Activated T-cell treated with anti-CD3 and anti-CD28 coated beads, Interleukin-2, amount 50 U/mL, for 4 hours (primary cell): ENCODE measurements at places on chromosomes 5 and 9.

DNA sequence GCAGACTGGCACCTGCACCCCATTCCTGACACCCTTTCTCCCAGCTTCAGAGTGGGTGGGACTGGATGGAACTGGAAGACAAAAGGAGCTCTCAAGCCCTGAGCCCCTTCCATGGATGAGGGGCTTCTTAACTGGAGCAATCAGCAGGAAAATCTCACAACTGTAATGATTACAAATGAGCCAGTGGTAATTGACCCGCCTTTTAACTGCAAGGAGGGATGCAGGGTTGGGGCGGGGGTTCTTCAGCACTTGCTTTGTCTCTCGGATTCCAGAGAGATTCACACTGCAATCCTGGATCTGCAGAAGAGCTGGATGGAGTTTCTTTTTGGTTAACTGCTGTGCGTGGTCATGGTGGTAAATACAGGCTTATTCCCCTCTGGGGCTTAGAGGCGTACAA, 160.1 kb upstream of the SHB start:
- DNase-seq = no peak

DNA sequence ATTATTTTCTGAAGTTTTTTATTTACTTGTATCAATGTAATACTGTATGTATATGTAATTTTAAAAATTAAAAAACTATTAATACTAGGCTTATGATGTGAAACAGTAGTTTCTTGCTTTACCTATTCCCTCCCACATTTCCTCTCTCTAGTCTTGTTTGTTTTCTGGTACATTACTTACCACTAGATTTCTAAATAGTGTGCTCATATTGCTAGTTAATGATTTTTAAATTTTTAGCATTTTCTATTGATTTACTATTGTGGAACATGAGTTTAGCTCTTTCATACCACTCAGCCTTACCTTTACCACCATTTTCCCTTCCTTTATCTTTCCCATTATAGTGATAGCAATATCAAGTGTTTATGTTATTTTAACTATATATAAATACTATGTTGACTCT, 39.3 kb downstream of the UBE2R2 start:
- DNase-seq = no peak

DNA sequence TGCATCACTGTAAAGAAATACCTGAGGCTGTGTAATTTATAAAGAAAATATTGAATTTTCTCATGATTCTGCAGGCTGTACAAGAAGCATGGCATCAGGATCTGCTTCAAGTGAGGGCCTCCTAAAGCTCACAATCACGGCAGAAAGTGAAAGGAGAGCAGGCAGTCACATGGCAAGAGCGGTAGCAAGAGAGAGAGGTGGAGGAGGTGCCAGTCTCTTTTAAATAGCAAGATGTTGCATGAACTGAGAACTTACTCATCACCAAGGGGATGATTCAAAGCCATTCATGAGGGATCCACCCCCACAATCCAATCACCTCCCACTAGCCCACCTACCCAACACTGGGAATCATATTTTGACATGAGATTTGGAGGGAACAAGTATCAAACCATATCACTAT, 184.5 kb upstream of the PAPPA start:
- no peak for DNase-seq

DNA sequence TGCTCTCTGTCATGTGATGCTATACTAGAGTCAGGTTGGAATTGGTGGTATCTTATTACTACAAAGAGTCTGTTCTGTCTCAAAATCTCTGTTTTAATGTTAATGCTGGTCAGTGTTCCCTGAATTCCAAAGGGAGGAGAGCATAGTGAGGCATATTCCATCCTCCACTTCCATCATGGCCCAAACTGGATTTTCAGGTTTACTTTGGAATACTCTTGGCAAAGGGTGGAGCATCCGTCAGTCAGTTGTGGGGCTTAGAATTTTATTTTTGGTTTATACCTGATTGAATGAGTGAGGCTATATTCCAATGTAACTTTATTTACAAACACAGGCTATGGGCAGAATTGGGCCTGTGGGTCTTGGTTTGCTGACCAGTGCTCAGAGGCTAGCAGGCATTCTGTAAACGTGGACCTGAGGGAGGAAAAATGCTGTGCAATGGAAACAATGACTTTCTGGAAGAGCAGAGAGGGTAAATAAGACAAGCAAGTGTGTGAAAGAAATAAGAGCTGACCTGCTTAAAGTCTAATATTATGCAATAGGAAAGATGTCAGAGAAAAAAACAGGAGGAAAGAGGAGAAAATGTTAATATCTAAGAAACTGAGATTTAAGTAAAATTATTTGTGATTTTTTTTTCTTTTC, 106.2 kb upstream of the CLINT1 start:
- DNase-seq = no peak

DNA sequence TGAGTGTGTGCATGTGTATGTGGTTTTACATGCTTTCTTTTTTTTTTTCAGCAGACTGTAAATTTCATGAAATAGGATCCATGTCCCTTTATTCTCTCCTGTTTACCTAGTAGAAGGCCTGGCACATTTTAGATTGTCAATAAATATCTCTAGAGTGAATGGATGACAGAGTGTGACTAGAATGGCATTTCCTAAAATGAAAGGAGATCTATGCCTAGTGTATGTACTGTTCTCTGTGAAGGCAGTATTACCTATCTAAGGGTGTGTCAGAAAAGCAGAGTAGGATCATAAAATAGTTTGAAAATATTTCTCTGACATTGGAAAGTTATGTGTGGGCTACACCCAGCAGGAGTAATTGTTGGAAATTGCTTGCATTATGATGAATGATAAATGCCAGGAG, 1876.0 kb upstream of the C9orf72 start:
- DNase-seq = no peak

GRCh38 chr9:272251-273213, 57.9 kb downstream of the DOCK8 start:
- DNase-seq = peak; percentile 64

- DNase-seq = no peak
These were observed 8.3 kb downstream of the OTP start for GRCh38 chr5:77630114-77630680.

GRCh38 chr5:56737951-56738606, 77.3 kb upstream of the MAP3K1 start:
- DNase-seq = no peak

DNA sequence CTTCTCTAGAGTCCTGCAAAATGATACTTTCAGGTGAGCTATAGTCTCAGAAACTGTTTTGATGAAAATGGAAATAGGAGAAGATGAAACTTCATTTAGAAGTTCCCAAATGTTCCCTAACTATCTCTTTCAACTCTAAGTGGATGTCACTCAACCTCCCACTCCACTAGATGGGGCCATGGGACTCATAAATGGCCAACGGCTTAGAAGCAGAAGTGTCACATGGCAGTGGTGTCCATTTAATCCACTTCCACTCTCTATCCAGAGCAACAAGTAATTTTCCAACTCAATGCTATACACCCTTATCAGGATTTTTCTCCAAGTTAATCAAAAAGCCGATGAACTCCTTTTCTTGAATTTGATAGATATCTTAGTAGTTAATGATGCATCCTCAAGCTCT, 295.7 kb downstream of the EDIL3 start:
- no peak for DNase-seq

- peak; percentile 21 for DNase-seq
These were observed 3.4 kb downstream of the PCDHGC5 start for GRCh38 chr5:141492168-141492885.

DNA sequence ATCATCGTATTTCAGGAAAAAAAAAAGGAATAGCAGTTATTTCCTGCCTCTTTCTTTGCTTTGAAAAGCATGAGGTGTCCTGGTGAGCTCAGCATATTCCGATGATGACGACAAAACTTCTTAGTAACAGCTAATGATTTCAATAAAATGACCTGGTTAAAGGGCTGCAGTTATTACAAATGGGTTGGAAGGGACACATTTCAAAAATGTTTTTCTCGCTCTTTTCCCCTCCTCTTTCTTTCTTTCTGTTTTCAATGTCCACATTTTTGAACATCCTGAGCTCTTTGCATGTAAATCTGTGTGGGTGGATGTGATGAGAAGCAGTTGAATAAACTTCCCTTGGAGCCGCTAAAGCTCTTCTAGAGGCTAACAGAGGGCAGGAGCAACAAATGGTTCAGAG, 186.8 kb upstream of the SLC27A6 start:
- DNase-seq = no peak

DNA sequence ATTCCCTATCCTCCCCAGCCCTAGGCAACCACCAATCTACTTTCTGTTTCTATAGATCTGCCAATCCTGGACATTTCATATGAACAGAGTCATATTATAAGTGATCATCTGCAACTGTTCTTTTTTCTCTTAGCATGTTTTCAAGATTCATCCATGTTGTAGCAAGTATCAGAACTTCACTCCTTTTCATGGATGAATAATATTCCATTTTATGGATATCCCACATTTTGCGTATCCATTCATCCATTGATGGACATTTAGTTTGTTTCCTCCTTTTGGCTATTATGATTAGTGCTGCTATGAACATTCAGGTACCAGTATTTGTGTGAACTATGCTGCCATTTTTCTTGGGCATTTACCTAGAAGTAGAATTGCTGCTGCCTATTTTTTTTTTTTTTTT, 51.3 kb upstream of the HAND1 start:
- DNase-seq = no peak

DNA sequence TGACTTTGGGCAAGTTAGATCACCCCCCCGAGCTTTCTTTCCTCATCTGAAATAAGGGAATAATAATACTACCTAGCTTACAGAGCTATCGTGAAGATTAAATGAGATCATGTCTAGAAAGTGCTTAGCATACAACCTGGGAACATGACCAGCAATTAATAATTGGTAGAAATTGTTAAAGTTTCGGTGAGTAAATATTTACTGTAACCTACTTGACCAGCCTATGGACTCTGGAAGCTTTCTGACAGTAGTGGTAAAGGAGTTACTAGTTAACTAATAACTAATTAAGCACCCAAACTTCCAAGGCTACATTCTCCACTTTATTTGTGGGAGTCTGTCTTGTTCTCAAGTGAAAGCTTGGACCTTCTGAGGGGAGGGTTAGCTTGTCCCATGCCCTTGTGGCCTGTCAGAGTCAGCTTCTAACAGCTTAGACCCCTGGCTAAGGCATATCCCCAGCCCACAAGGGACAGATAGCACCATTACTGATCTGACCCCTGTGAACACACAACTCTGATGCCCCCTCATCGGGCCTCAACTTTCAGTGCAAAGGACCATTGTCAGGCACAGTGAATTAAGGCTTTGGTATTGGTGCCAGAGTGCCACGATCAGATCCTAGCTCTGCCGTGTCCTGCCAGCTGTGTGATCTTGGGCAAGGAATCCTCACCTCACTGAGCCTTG, 58.7 kb upstream of the SAP30L start:
- DNase-seq = no peak
